ENCODE measurements at places on chromosomes 7 and 10.

GRCh38 chr7:148733496-148733895, 34.8 kb downstream of the CUL1 start:
- DNase-seq, result no peak

GRCh38 chr10:67784474-67784873, 53.5 kb downstream of the DNAJC12 start:
- no peak for DNase-seq

GRCh38 chr7:76216381-76217082, 14.8 kb downstream of the SRRM3 start:
- no peak for DNase-seq

DNA sequence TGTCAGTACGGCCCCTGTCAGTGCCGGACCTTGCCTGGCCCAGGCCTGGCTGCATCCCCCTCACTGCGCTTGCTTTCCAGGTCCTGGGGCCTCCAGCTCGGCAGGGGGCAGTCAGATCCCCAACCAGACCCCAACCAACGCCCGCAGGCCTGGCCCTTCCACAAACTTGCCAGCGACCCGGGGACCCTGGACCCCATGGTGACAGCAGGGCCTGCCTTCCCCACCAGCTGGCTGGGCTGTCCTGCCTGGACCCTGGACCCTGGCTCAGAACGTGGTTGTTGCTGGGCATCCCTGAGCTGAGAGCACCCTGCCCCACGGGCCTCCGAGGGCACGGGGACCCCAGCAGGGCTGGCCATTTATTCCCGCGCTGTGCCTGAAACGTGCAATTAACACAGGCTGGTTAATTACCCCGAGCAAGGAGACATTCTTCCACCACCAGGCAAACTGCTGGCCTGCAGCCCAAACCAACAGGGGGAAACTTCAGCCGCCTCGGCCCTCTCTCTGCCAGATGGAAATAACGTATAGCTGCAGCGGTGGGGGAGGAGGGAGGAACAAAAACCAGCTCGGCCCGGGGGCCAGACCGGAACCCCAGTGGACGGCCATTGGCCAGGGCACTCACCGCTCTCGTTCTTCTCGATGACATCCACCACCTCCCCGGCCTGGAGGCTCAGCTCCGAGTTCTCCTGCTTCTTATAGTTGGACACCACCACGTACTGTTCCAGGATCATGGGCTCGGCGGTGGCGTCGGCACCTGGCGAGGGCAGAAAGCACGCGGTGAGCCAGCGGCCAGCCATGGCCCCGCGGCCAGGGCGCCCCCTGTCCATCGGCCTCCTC, 167.1 kb downstream of the NEURL1 start:
- no peak for DNase-seq

DNA sequence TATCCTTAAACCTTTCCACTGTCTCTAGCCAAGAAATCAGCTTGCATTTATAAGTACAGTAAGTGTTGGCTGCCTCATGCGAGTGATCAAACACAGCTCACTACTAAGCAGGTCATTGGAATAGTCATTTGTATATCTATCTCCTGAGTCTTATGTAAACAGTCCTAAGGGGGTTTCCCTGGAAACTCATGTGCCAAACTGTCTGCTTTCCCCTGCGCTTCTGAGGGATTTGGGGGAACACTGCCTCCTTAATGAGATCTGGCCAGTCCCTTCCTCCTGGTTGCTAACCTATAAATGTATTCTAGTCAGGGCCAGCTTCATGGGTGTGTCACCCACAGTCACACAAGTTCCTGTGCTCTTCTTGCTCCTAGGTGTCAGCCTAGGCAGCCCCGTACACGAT, 133.1 kb downstream of the CD36 start:
- no peak for DNase-seq
